ENCODE measurements at places on chromosomes 6 and 20.

DNA sequence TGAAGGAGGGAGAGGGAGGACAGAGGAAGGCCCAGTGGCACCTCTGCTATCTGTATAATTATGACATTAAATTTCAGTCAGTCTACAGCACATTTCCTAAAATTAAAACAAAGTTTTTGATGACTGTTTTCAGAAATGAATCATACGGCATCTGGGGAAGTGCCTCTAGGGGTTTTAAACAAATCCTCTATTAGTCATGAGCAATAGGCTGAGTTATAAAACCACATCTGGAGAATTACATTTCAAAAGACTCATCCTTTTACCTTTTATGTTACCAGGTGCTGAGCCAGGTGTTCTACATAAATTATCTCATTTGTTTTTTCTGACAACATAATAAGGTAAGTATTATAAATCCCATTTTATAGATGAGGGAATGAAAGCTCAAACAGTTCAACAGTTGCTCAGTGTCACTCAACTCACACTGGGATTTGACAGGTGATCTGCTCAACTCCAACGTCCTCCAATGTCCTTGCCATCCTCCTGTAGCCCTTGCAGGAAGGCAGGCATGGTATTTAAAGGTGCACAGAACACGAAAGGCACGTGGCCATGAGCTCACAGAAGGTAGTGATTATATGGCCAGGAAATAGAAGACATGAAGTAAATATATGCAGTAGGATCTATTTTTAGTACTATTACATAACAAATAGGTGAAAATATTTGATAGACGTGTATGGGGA is 184.2 kb upstream of the MAN1A1 start:
- DNase-seq = no peak

DNA sequence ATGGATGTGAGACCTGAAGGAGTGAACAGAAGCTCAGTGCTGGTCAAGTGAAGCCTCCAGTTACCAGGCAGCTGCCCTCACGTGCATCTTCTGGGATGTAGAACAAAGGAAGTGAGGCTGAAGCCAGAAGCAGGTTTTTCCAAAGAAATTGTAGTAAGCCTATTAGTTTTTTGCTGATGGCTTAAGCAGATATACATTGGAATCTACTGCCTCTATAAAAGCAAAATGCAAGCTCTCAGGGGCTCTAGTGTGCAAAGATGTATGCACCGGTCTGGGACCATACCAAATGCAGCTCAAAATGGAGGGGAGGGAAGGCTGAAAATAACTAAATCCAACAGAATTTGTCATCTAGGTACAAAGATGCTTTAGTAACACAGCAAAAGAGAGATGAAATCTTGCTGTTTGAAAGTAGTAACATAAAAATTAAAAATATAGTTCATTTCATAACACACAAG is 77.0 kb downstream of the DTNBP1 start:
- DNase-seq = no peak

DNA sequence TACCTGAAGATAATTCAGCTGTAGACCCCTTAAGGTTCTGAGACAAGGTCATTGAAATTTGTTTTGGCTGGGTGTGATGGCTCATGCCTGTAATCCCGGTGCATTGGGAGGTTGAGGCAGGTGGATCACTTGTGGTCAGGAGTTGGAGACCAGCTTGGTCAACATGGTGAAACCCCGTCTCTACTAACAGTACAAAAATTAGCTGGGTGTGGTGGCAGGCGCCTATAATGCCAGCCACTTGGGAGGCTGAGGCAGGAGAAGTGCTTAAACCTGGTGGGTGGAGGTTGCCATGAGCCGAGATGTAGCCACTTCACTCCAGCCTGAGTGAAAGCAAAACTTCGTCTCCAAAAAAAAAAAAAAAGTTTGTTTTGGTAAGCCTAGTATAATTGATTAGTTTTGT is 11.0 kb downstream of the SRSF3 start:
- DNase-seq = no peak

DNA sequence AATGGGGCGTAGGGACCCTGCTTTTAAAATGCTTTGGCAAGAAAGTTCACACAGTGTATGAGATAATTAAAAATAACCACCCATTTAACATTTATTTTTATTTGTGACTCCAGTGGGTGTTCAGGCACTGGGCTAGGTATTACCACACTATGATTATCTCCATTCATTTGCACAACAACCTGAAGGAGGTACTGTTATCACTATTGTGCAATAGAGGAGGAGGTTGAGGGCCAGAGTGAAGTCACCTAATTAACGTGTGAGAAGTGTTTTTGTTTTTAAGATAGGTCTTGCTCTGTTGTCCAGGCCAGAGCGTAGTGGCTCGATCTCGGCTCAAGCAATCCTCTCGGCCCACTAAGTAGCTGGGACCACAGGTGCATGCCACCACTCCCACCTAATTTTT is 29.2 kb downstream of the MAK start:
- no peak for DNase-seq

DNA sequence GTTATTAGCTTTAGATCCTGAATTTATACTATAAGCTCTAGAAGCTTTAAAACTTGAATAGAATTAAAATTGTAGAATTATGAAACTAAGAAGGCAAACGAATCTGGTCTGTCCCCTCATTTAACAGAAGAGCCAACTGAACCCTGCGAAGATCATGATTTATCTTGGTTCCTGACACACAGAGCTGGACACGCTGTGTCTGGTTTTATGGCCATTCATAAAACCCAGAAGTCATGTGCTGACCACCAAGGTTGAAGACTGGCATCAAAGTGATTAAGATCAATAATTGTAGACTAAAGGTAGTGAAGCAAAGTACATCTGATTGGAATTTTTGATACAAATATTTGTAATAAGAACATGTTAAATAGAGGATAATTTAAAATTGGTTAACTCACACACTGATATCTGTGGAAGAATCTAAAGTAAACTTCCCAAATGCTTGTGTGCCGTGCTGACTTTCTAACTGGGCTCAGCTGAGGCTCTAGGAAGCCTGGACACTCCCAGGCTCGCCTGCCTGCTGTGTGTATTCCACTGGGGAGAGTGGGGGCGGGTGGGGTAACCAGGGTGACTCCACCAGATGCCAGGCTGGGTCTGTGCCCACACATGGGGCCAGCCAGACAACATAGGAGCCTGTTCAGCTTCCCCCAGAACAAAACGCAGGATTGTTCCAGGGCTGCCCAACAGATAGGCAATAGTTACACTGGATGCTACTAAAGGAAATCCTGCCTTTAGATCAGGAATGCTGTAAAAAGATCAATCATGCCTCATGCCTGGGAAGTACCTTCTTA is 42.1 kb upstream of the SLC22A3 start:
- peak; percentile 50 for DNase-seq

- DNase-seq = no peak
Observed at GRCh38 chr20:63706852-63707557, 771 bp downstream of the ARFRP1 start.

GRCh38 chr20:23349338-23350195 is 1.0 kb upstream of the NXT1 start:
- no peak for DNase-seq

- no peak for DNase-seq
Observed at GRCh38 chr6:24761851-24762250, 12.9 kb upstream of the GMNN start.

- no peak for DNase-seq
Observed at GRCh38 chr6:71913444-71914234, 27.3 kb downstream of the RIMS1 start.

DNA sequence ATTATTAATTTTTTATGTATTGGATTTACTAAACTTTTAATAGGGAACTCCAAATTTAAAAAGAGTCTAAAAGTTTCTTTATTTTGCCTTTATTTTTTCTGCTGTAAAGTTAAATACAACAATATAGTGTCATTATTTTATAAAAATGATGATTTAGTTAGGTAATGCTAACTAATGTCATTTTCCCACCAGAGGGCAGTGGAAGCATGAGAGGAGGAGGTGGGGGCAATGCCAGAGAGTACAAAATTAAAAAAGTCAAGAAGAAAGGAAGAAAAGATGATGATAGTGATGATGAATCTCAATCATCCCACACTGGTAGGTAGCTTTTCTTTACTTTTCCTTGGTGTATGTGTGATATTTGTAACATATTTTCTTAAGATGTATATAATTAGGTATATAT is 20.2 kb upstream of the FHL5 start:
- no peak for DNase-seq

- DNase-seq = no peak
Observed at GRCh38 chr6:7933794-7934193, 23.2 kb upstream of the TXNDC5 start.

GRCh38 chr6:18350712-18351111 is 36.4 kb upstream of the RNF144B start:
- DNase-seq = no peak

- no peak for DNase-seq
Observed at GRCh38 chr6:130937942-130938604, 110.9 kb downstream of the SMLR1 start.

DNA sequence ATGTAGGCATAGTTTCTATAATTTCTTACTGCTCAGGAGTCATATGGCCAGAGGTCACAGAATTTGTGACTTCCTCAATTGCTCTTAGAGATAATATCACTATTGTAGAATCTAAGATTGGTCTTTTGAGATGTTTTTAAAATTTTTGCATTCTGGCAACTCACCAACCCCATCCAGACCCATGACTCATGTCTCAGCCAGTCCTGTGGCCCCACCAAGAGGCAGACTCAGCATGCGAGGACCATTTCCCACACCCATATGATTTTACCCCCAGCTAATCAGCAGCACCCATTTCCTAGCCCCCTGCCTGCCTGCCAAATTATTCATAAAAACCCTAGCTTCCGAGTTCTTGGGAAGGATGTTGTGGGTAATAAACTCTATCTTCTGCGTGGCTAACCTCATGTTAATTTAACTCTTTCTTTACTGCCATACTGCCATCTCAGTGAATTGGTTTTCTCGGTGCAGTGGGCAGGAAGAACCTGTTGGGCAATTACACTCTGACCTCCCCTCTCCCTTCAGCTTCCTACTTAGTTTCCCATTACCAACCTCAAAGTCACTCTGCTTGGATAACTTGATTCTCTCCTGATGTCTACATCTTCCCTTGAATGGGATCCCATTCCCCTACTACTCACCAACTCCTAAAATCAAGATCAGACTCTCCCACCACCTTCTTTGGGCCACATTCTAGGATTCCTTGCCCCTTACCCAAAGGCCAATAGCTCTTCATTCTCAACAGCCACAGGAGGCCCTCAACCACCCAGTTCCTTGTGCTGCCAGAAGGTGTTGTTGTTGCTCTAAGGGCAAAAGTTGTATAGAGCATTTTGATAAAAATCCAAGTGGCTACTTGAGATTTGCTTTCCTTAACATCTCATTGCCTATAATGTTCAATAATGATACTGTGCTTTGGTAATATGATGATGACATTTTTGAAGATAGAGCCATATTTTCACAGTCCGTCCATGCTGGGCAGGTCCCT is 16.2 kb upstream of the IYD start:
- no peak for DNase-seq

- DNase-seq = no peak
Observed at GRCh38 chr6:46296586-46296985, 125.8 kb upstream of the ENPP5 start.

DNA sequence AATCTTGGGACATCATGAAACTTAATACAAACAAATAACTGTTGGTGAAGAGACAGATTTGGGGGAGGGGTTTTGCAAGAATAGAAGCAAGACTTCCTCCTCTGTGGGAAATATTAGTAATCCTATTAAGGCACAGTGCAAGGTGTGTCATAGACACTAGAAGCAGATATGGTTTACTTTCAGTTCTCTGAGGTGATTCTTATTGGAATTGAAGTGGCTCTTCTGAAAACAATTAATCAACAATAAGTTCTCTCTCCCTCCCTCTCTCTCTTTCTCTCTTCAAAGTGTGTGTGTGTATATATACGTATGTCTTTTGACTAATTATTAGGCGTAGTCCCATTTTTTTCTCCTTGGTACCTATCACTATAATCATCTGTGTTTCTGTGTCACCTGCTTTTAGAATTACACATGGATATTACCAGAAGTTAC is 99.8 kb downstream of the HIVEP2 start:
- no peak for DNase-seq

DNA sequence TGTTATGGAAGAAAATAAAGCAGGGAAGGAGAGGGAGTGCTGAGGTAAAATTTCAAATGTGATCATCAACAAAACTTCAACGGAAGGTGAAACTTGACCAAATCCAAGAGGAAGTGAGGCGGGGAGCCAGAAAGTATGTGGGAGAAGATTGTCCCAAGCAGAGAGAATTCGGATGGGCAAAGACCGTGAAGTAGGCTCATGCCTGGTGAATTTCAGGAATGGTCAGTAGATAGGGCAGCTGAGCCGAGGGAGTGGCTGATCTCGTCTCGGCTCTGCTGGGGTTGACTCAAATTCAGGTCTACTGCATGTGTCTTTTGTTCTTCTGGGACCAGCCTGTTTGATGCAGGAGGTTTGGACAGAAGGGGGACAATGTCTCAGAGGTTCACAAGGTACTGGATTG is 7.0 kb upstream of the CSNK2A1 start:
- no peak for DNase-seq

DNA sequence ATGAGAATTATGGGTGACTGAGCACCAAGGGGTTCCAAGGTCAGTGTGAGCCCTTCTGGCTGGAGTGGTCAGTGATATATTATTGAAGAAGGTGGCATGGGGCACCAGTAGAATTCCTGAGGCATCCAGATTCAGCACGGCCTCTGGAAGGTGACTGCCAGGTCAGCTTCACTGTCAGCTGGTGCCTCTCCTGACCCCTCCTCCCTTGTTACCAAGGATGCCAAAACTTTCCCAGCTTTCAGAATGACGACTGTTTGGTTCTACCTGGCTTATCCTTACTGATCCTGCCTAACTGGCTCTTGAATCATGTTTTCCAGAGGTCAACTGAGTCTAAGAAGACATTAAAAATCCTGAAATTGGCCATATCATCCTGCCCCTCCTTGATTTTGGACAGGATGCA is 189.2 kb upstream of the AGPAT4 start:
- no peak for DNase-seq

DNA sequence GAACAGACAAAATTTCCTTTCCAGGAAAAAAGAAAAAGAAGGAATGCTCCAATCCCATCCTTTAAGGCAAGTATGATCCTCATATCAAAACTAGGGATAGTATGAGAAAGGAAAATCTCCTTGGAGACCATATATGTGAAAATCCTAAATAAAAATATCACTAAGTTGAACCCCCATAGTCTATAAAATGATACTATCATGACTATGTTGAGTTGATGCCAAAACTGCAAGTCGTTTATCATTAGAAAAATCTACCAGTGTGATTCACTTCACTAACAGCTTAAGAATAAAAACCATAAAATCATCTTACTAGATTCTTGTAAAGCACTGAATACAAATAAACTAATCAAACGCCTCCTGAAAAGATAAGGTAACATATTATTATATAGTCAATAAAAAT is 76.6 kb upstream of the STXBP5 start:
- no peak for DNase-seq

DNA sequence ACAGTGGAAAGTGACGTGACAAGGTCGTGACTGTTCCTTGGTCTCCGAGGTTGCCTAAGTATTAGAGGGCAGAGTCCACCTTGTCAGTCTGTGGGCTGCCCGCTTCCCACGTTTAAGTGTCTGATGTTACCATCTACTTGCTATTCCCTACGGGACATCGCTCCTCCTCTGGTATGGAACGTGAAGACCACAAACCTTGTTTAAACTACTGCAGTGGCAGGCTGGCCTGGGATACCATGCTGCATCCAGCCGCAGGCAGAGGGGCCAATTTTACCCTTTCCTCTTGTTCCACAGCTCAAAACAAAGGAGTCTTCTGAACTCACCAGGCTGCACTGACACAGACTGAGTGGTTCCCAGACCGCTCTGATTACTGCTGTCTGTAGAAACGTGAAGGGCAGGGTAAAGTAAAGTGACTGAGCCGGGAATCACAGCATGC is 275.9 kb downstream of the FOXC1 start:
- no peak for DNase-seq

Data from substantia nigra (tissue), 51 donors.